Stimulated activated CD4-positive, alpha-beta T cell treated with anti-CD3 and anti-CD28 coated beads, Interleukin-4, amount 100 ng/mL, for 4 hours (primary cell): ENCODE measurements at places on chromosomes 16 and 17.
A peak's percentile ranks its signal among the peaks of the same experiment; 100 is the strongest.

DNA sequence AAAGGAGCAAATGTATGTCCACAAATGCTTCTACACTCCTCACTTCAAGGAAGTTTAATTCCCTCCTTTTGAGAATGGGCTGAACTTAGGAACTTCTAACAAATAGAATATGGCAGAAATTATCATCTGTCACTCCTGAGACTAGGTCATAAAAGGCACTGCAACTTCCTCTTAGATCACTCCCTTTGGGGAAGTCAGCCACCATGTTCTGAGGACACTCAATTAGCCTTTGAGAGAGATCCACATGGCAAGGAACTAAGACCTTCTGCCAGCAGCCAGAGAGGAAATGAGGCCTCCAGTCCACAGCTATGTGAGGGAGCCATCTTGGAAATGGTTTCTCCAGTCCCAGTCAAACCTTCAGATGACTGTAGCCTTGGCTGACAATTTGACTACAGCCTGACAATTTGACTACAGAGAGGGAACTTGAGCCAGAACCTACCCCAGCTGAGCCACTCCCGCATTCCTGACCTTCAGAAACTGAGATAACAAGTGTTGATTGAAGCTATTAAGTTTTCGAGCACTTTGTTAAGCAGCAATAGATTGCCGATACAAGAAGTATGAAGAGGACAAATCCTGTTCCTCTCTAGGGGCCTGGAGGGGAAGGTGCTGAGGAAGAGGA lies 113.4 kb upstream of the SEC14L1 start:
- DNase-seq, result no peak

- DNase-seq, result peak; percentile 18
These were observed 9.1 kb downstream of the PSMB3 start for GRCh38 chr17:38761612-38762011.

GRCh38 chr17:77444984-77445759 lies 304.4 kb downstream of the SEC14L1 start:
- DNase-seq, result peak; percentile 87

GRCh38 chr17:83193336-83194185 lies 114.2 kb downstream of the METRNL start:
- peak; percentile 40 for DNase-seq

DNA sequence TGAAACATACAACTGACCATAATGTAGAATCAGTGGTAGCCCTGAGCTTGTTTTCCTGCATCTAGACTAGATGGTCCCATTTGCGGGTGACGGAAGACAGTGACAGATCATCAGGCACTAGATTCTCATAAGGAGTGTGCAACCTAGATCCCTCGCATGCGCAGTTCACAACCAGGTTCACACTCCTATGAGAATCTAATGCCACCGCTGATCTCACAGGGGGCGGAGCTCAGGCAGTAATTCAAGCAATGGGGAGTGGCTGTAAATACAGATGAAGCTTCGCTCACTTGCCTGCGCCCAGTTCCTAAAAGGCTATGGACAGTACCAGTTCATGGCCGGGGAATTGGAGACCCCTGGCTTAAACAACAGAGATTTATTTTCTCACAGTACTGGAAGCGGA lies 656.3 kb downstream of the HS3ST4 start:
- no peak for DNase-seq

- peak; percentile 19 for DNase-seq
These were observed 41.7 kb upstream of the JPH3 start for GRCh38 chr16:87560428-87561199.
